Neural crest cell (in vitro differentiated cells): ENCODE measurements at places on chromosomes 16 and 17. TPM values are rescaled to one million over a fixed set of nuclear protein-coding genes. Genes with fewer than 3 reads are reported as not detected.

The ADAD2 gene
- total RNA-seq, result not detected in 2 replicates

The AANAT gene
- 0.39 TPM in 1 of 2 replicates, not detected in the other for total RNA-seq

The LLGL2 gene
- total RNA-seq, result 3.4 and 4.3 TPM in 2 replicates

The ACACA gene
- 193 and 211 TPM in 2 replicates for total RNA-seq

The CPHXL2 gene
- total RNA-seq, result not detected in 2 replicates

The SEPTIN1 gene
- 2.3 and 2.9 TPM in 2 replicates for total RNA-seq

The UMOD gene
- total RNA-seq, result not detected in 2 replicates

The TNS4 gene
- not detected in 2 replicates for total RNA-seq

The SLC12A3 gene
- not detected in 2 replicates for total RNA-seq

The CSH1 gene
- not detected in 2 replicates for total RNA-seq

The CCL16 gene
- total RNA-seq, result not detected in 2 replicates

The KRT33B gene
- not detected in 2 replicates for total RNA-seq

The CBLN1 gene
- total RNA-seq, result 0.61 and 1.0 TPM in 2 replicates

The KRT222 gene
- total RNA-seq, result 0.23 TPM in 1 of 2 replicates, not detected in the other

The NPW gene
- total RNA-seq, result 0.82 and 1.3 TPM in 2 replicates

The TBC1D3B gene
- 12.5 and 13.2 TPM in 2 replicates for total RNA-seq

The KRTAP3-1 gene
- total RNA-seq, result not detected in 2 replicates

The DOC2A gene
- total RNA-seq, result 5.7 and 6.4 TPM in 2 replicates

The SLC47A2 gene
- not detected in 2 replicates for total RNA-seq

The C1QTNF8 gene
- 0.19 and 0.30 TPM in 2 replicates for total RNA-seq

The ASPSCR1 gene
- 50.0 and 51.9 TPM in 2 replicates for total RNA-seq

The PMM2 gene
- total RNA-seq, result 20.8 and 21.5 TPM in 2 replicates

The TBC1D3G gene
- total RNA-seq, result not detected in 2 replicates

The PRKCB gene
- 0.77 and 0.80 TPM in 2 replicates for total RNA-seq
